ENCODE measurements at places on chromosomes 2 and 18. TPM values are rescaled to one million over a fixed set of nuclear protein-coding genes. Genes with fewer than 3 reads are reported as not detected.

REG1B gene
- not detected for total RNA-seq

SMYD5 gene
- 16.3 TPM for total RNA-seq

SAG gene
- not detected for total RNA-seq

CFC1 gene
- total RNA-seq = 0.54 TPM

STPG4 gene
- total RNA-seq = 0.23 TPM

ANKRD30BL gene
- total RNA-seq = not detected

KIDINS220 gene
- 102 TPM for total RNA-seq

TRIM43 gene
- not detected for total RNA-seq
